ENCODE measurements at places on chromosomes 7 and 10.

GRCh38 chr10:42743697-42744096, 38.9 kb upstream of the BMS1 start:
- no peak for DNase-seq

DNA sequence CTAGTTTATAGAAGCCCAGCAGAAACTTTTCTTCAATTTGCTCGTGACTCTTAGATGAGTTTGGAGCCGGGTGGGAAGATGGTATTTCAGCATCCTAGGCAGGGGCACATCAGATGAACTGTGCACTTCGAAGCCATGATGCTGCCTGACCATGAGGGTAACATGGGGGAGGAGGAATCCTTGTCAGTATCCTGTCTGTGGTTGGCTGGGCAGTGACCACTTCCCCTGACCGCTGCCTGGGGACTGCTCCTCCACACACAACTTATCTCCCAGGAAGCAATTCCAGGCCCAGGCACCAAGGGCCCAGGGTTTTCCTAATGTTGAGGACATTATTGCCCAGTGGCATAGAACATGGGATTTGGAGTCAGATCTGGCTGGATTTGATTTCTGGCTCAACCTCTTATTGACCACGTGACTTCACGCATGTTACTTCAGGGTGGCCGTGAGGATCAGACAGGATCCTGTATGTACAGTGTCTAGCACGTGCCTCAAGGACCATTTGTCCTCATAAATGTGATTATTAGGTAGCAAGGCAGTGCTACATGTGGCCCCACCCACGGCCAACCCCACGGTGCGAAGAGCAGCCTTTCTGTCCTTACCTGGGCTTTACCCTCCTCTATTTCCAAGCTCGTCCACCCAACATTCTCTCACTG, 65.2 kb downstream of the PTPRE start:
- no peak for DNase-seq

GRCh38 chr7:121329191-121330052, 622 bp downstream of the WNT16 start:
- no peak for DNase-seq

- no peak for DNase-seq
These were observed 11.3 kb downstream of the ADAMTS14 start for GRCh38 chr10:70683601-70683934.

DNA sequence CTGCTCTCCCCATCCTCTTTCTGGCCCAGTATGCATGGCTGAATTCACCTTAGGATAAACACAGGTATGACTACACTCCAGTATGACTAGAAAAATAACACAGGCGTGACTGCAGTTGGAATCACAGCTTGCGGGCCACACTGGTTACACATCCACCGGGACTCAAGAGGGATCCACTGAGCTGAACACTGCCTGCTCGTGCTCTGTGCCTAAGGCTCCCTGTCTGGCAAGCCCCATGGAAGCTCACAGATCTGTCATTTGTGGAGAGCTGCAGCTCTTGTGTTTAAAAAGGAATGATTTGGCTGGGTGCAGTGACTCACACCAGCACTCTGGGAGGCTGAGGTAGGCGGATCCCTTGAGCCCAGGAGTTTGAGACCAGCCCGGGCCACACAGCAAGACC, 26.8 kb downstream of the VOPP1 start:
- no peak for DNase-seq

- no peak for DNase-seq
These were observed 19.6 kb upstream of the GSTK1 start for GRCh38 chr7:143243614-143244013.
